ENCODE measurements at places on chromosomes 1 and 21. TPM values are rescaled to one million over a fixed set of nuclear protein-coding genes. Genes with fewer than 3 reads are reported as not detected.

Gene COL11A1
- not detected for total RNA-seq

Gene RXFP4
- total RNA-seq, result not detected

Gene FCRL3
- 0.05 TPM for total RNA-seq

DNA sequence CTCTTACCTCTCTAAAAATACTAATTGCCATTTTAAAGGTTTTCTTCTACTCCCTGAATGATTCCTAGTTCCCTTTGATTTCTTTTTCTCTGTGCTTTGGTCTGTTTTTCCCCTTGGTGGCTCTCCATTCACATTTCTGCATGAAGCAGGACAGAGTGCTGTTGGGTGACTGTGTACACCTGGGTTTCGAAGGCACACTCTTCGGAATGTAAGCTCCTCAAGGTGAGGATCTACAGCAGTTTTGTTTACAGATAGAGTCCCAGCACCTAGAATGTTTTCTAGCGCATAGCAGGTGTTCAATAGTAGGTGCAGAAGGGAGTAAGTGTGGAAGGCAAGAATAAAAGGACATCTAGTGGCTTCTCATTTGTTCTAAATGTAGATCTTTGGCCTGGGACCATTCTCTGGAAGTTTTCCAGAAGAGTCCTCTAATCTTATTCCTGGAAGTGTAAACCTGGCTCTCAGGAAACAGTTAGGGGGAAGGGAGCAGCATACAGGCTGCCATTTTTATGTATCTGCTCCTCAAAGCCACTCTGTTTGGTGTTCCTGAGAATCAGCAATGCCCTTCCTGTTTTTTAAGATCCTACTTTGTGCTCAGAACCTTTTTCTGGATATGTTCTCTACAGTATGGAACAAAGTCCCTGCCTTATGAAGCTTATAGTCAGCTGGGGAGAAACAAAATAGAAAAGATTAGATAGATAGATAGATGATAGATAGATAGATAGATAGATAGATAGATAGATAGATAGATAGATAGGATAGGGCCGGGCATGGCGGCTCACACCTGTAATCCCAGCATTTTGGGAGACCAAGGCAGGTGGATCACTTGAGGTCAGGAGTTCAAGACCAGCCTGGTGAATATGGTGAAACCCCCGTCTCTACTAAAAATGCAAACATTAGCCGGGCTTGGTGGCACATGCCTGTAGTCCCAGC is 22.8 kb upstream of the EFNA1 start:
- peaks cover 18% of the 10 kb centered on the region for H3K27me3 ChIP-seq
- no peak overlapping the region for H3K27ac ChIP-seq
- no peaks in the 10 kb centered on the region for H3K36me3 ChIP-seq

- DNase-seq, result no peak
- H3K36me3 ChIP-seq, result peaks cover 62% of the 10 kb centered on the region
- H3K4me1 ChIP-seq, result peaks cover 36% of the 10 kb centered on the region
- H3K27ac ChIP-seq, result peak overlapping the region; percentile 29
- peaks cover 5% of the 10 kb centered on the region for H3K27me3 ChIP-seq
- peak overlapping the region; percentile 96 for H3K4me3 ChIP-seq
These were observed 3.0 kb downstream of the GLUL start for GRCh38 chr1:182388392-182389134.

GRCh38 chr21:33403786-33404585 is 773 bp downstream of the IFNGR2 start:
- H3K36me3 ChIP-seq, result peaks cover 5% of the 10 kb centered on the region
- DNase-seq, result peak; percentile 68
- peak overlapping the region; percentile 87 for H3K4me3 ChIP-seq
- peak overlapping the region; percentile 85 for H3K27ac ChIP-seq

DNA sequence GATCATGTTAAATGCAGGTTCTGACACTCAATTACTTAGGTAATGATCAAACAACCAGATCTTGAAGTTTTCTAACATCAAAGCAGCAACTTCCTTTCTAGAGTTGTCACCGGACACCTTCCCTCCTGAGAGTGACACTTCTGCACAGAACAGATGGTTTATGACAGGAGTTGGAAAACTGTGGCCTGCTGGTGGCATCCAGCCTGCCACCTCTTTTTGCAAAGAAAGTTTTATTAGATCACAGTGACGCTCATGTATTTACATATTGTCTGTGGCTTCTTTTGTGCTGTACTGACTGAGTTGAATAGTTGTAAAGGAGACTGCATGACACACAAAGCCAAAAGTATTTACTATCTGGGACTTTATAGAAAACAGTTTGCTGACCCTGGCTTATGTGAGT is 28.3 kb downstream of the DDR2 start:
- H3K27ac ChIP-seq, result no peak overlapping the region
- no peak for DNase-seq
- H3K27me3 ChIP-seq, result peaks cover 12% of the 10 kb centered on the region
- no peak overlapping the region for H3K4me3 ChIP-seq
- no peaks in the 10 kb centered on the region for H3K36me3 ChIP-seq

Data from activated CD4-positive, alpha-beta T cell treated with anti-CD3 and anti-CD28 coated beads, Interleukin-2, amount 10 ng/mL, durations not matched to agents 24 days and 14 days (primary cell).